ENCODE measurements at places on chromosomes 1 and 21.

GRCh38 chr21:41726970-41727783, 39.7 kb downstream of the RIPK4 start:
- no peak for DNase-seq

GRCh38 chr21:45551316-45551715, 9.1 kb upstream of the SLC19A1 start:
- DNase-seq, result no peak

DNA sequence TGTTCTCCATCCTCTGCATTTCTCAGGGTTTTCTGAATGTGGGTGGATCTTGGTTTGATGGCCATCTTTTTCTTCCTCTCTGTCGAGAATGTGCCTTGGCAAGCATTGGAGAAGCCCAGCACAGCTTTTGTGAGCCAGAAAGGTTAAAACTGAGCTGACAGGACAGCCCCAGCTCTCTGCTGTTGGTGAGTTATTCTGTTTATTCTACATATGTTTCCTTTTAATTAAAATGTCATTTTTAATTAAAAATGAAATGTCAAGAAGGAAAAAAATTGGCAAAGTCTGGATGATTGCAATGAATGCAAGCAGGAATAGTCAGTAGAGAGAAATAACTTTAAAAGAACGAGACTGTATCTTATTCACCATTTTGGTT, 325.8 kb downstream of the PTBP2 start:
- no peak for DNase-seq

DNA sequence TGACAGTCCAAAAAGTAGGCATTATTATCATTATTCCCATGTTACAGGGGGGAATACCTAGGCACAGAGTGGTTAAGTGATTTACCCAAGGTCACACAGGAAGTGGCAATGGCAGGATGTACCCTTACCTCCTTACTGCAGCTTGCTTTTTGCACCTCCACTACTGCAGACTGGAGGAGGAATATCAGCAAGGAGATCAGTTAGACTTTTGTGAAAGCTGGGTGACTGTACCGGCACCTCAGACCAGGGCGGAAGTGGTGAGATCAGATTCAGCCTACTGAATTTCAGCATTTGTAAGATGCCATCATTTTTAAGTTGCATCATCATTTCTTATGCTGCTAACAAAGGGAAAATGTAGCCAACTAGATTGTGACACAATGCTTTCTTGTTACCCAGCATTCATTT, 4.5 kb downstream of the ADARB1 start:
- DNase-seq, result peak; percentile 47

DNA sequence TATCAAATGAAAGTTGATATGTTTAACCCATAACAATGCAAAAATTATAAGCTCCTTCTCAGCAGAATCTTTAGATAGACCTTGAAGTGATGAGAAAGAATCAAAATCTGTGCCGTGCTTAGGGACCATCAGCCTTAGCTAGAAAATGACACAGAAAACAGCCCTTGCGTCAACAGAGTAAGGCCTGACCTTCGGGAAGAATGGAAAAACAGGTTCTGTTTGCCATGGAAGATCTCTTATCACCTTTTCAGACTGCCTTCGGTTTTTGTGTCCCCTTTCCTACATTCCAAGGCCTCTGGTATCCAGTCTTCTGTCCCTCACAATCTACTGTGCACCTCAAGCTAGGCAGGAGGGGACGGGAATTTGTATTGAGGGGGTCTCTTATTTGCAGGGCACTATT, 37.6 kb upstream of the DPT start:
- DNase-seq, result no peak

DNA sequence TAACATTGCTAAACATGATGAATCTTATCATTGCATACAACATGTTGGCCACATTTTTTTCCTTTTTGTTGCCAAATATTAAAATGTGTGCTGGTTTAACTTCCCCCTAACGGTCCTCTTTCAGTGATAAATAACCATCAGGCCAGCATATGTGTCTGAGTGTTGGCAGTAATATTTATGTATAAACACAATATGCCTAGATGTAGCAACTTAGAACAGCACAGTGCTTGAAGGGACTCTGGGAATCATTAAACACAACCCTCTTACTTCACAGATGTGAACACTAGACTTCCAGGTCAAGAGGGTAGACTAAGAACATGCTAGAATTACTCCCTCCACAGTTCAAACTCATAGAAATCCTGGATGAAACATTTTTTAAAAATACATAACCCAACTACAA, 581.8 kb downstream of the PLPP3 start:
- DNase-seq, result no peak

DNA sequence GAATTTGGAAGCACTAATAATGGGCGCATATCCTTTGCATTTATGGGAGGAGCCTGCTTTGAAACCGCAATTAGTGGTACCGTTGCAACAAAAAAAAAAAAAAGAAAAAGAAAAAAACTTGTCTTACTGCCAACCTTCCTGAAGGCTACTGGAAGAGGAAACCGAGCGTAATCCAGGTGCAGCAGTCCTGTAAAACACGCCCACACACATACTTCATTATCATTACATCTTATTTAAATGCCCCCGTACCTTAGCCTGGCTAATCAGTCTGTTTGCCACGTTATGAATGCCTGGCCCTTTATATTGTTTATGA, 686 bp upstream of the ZNF281 start:
- DNase-seq, result no peak

DNA sequence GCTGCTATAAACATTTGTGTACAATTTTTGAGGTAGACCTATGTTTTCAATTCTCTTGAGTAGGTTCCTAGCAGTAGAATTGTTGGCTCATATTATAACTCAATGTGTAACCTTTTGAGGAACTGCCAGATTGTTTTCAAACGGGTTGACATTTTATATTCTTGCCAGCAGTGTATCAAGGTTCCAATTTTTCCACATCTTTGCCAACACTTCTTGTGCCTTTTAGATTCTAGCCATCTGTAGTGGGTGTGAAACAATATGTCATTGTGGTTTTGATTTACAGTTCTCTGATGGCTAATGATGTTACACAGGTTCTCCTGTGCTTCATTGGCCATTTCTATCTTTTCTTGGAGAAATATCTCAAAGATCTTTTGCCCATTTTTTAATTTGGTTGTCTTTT, 36.4 kb downstream of the MAP3K7CL start:
- no peak for DNase-seq

DNA sequence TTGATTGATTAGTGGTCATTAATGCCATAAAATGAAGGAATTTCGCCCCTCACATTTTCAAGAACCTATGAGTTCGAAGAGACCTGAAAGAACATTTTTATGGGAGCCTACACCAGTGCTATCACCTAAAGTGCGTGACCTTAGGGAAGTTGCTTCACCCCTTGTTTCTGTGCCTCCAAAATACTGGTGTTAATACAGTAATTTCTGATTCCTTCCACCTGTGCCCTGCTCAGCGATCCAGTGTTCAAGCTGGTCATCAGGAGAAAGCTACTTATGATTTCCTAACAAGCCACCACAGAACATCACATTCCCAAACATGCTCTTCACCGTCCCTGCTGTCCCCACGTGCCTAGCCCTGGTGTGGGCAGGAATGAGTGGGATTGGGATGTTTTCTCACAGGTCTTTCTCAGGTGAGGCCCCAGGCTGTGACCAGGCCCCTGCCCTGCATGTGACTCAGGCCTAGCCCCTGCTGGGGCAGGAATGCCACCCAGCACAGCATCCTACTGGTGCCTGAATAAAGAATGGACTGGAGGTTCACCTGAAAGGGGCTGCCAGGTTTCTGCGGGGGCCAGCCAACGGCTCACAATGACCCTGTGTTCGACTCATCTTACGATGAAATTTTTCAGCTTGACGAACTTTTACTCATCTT, 60.3 kb downstream of the CD247 start:
- no peak for DNase-seq

- no peak for DNase-seq
Measured at GRCh38 chr1:6361124-6361775, 32.3 kb downstream of the ACOT7 start.

- DNase-seq, result no peak
Measured at GRCh38 chr1:222031318-222031717, 289.4 kb upstream of the DUSP10 start.

DNA sequence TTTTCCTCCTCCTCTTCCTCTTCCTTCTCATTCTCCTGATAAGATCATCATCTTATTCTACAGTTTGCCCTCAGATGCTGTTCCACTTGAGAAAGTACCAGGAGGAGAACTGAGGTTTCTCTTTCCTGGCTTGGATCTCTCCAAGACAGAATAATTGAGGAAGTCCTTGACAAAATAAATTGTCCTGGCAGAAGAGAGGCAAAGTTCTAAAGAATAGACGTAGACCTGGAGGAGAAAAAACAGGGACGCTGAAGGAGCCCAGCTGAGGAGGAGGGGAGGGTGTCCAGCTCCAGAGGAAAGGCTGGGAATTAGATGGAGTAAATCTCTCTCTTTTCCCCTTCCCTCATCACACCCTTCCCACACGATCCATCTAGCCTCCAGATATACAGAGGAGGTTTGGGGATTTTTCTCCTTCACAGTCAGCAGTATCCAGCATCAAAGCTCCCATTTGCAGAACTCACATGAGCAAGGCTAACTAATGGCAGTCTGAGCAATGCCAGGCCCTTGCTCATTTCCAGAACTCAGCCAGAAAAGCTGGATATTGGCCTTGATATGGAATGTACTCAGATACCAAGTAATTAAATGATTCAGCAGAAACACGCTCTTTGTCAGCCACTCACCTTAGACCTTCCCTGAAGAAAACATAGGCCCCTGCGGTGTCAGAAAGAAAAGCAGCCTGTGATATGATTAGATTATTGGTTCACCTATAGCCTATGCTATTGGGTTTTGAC, 5.1 kb upstream of the GNG12 start:
- DNase-seq, result no peak

DNA sequence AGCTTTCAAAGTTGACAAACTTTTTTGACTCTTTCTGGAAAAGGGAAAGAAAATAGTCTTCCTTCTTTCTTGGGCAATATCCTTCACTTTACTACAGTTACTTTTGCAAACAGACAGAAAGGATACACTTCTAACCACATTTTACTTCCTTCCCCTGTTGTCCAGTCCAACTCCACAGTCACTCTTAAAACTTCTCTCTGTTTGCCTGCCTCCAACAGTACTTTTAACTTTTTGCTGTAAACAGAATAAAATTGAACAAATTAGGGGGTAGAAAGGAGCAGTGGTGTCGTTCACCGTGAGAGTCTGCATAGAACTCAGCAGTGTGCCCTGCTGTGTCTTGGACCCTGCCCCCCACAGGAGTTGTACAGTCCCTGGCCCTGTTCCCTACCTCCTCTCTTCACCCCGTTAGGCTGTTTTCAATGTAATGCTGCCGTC, 160.8 kb upstream of the SGIP1 start:
- DNase-seq, result no peak

- no peak for DNase-seq
Measured at GRCh38 chr21:33059380-33059841, 10.5 kb upstream of the OLIG1 start.

GRCh38 chr1:211885747-211886522, 55.4 kb upstream of the LPGAT1 start:
- no peak for DNase-seq

- no peak for DNase-seq
Measured at GRCh38 chr1:94949681-94950661, 23.1 kb upstream of the CNN3 start.

DNA sequence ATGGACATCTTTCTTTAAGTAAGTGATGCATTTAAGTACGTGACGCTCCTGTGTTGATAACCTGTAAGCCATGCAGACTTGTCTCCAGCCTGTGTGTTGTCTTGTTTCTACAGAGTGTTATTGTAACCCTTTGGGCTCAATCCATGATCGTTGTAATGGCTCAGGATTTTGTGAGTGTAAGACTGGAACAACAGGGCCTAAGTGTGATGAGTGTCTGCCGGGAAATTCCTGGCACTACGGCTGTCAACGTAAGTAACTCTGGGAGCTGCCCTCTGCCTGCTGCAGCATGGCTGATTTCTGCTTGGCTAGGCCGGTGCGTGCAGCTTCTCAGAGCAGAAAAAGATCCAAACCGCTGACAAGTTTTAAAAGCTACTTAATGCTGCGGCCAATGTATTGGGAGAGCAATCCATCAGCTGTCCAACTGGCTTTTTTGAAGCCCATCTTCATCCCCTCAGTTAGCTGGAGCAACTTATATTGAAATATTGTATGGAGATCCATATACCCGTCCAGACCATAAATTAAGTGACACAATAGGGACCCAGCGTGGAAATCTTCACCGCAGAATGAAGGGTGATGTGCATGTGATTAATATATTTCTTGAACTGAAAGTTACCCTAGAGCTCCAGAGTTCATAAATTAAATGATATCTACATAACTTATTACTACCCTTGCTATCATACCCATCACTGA, 295.9 kb downstream of the NTNG1 start:
- no peak for DNase-seq

DNA sequence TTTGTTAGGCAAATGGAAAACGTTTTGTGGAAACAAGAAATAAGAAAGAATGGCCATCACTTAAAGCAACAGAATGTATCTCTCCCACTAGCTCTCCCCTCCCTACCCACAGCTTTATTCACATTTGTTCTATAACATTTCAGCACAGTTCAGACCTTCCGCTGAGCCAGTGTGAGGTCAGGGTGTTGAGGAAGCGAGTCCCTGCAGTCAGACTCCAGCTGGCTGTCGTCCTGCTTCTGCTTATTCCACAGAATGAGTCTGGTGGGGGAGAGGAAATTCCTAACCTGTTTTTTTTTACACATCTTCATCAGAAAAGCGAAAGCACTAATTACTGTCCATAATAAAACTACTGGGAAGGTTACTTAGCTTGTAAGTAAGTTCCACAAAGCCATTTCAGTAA, 39.0 kb downstream of the MRPL39 start:
- no peak for DNase-seq

- no peak for DNase-seq
Measured at GRCh38 chr1:7783178-7783711, 846 bp upstream of the PER3 start.

DNA sequence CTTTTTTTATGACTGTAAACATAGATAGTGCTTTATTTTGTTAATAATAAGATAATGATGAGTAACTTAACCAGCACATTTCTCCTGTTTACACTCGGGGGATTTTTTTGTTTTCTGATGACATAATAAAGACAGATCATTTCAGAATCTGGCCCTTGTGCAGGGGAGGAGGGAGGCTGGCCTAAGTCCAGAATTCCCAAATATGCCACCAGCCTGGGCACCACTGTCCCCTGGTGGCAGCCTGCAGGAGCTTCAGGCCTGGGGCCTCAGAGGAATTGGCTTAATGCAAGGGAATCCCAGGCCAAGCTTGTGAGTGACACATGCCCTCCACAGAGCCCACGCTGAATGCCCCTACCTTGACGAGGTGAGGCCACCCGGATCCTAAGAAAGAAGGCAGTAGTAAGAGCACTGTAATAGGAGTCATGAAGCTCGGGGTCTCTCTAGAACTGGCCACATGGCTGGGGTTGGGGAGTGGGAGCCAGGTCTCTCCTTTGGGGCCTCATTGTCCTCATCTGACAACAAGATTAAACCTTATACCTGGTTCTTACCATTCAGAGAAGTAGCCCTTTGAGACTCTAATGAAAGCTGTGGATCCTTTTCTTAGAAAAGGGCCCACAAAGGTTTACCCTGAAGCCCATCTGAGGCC, 24.1 kb downstream of the ETNK2 start:
- DNase-seq, result no peak

DNA sequence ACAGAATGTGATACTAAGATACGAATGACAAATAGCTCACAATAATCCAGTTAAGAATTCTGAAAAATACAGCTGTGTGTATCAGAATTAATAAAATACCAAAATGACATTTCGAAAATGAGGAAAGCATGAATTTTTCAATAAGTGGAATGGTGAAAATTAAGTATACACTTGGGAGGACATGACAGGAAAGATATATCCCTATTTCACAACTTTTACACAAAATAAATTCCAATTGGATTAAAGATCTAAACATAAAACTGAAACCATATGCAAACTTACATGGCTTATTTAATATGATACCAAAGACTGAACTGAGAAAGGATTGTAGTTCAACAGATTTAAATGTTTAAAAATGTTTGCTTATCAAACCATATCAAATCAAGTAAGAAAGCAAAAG, 510.4 kb upstream of the ADAMTS5 start:
- DNase-seq, result no peak

Measured in effector CD8-positive, alpha-beta T cell (primary cell).